Endothelial cell of coronary artery (primary cell): ENCODE measurements at places on chromosomes 6 and 20. TPM values are rescaled to one million over a fixed set of nuclear protein-coding genes. Genes with fewer than 3 reads are reported as not detected.

LRRC73 gene
- total RNA-seq: 0.18 and 0.19 TPM in 2 replicates

CD40 gene
- total RNA-seq: 8.0 and 9.5 TPM in 2 replicates

SLC4A11 gene
- total RNA-seq: 4.1 TPM in 2 replicates

KCNK16 gene
- total RNA-seq: not detected in 2 replicates

COQ3 gene
- total RNA-seq: 3.0 and 4.8 TPM in 2 replicates

TTBK1 gene
- total RNA-seq: under 0.01 and 0.09 TPM in 2 replicates

GABRR1 gene
- not detected in 2 replicates for total RNA-seq

TENT5A gene
- total RNA-seq: 2.4 and 4.1 TPM in 2 replicates

POPDC3 gene
- 0.19 and 0.90 TPM in 2 replicates for total RNA-seq

SLC44A4 gene
- under 0.01 TPM in 1 of 2 replicates, not detected in the other for total RNA-seq

EEF1A2 gene
- 1.0 and 2.0 TPM in 2 replicates for total RNA-seq

EPM2A gene
- 4.0 and 5.0 TPM in 2 replicates for total RNA-seq

PFDN4 gene
- 79.2 and 88.1 TPM in 2 replicates for total RNA-seq
